ENCODE measurements at places on chromosomes 3 and 15. TPM values are rescaled to one million over a fixed set of nuclear protein-coding genes. Genes with fewer than 3 reads are reported as not detected.

ARID3B gene
- total RNA-seq = 0.72 TPM

THSD4 gene
- total RNA-seq = 2.6 TPM

APBA2 gene
- total RNA-seq = 31.2 TPM

COPB2 gene
- total RNA-seq = 148 TPM

DPH3 gene
- 16.5 TPM for total RNA-seq

GRIP2 gene
- not detected for total RNA-seq

BUB1B gene
- total RNA-seq = 10.3 TPM

UBL7 gene
- 81.8 TPM for total RNA-seq

SLC9A9 gene
- total RNA-seq = 5.3 TPM

NT5DC2 gene
- 290 TPM for total RNA-seq

CDC25A gene
- 12.0 TPM for total RNA-seq

DLL4 gene
- total RNA-seq = 3.1 TPM

GRAMD1C gene
- 6.7 TPM for total RNA-seq

TRH gene
- not detected for total RNA-seq

LDHAL6B gene
- not detected for total RNA-seq

ITIH4 gene
- total RNA-seq = not detected

DCBLD2 gene
- 148 TPM for total RNA-seq

CYFIP1 gene
- 60.7 TPM for total RNA-seq

OXTR gene
- 4.3 TPM for total RNA-seq

TP63 gene
- total RNA-seq = 0.16 TPM

MTMR10 gene
- 8.5 TPM for total RNA-seq

SCAMP5 gene
- 1.4 TPM for total RNA-seq

MASP1 gene
- 1.8 TPM for total RNA-seq

RLBP1 gene
- total RNA-seq = not detected

FANCD2OS gene
- not detected for total RNA-seq

GPR176 gene
- total RNA-seq = 47.6 TPM

ZDHHC19 gene
- total RNA-seq = not detected

SYNPR gene
- not detected for total RNA-seq

LOXL1 gene
- total RNA-seq = 63.7 TPM

MUC20 gene
- total RNA-seq = 0.52 TPM

GCNT3 gene
- not detected for total RNA-seq

SENP5 gene
- 20.8 TPM for total RNA-seq

KCNH8 gene
- total RNA-seq = not detected

ABI3BP gene
- 5.0 TPM for total RNA-seq

RFTN1 gene
- 106 TPM for total RNA-seq

CLSTN2 gene
- 0.24 TPM for total RNA-seq

PPIP5K1 gene
- 6.9 TPM for total RNA-seq

SEMA3G gene
- total RNA-seq = 0.40 TPM

ROPN1B gene
- total RNA-seq = not detected

OR5K2 gene
- not detected for total RNA-seq

SLC41A3 gene
- 53.4 TPM for total RNA-seq
